Lower lobe of right lung (tissue), 2 donors: ENCODE measurements at places on chromosomes 3 and 15. TPM values are rescaled to one million over a fixed set of nuclear protein-coding genes. Genes with fewer than 3 reads are reported as not detected.
A peak's percentile ranks its signal among the peaks of the same experiment; 100 is the strongest.

DNA sequence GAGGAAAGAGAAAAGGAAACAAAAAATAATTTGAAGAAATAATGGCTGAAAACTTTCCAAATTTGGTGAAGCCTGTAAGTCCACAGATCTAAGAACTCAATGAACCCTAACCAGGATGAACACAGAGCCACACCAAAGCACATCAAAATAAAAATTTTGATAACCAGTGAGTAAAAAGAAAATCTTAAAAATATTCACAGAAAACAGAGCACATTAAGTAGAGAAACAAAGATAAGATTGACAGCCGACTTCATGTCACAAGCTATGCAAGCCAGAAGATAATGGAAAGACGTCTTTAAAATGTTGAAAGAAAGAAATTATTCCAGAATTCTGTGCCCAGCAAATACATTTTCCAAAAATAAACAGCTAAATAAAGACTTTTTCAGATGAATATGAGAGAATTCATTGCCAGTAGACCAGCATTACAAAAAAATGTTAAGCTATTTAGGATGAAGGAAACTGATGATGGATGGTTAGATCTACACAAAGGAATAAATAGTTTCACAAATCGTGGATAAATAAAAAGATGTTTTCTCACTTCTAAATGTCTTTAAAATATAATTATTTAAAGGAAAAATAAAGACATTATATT, 140.2 kb upstream of the SKOR1 start:
- no peak for DNase-seq

GRCh38 chr15:51484781-51485180, 137.8 kb downstream of the DMXL2 start:
- no peak for DNase-seq

GRCh38 chr15:75348562-75349350, 1.9 kb downstream of the NEIL1 start:
- DNase-seq = peak; percentile 50

- no peak for DNase-seq
Measured at GRCh38 chr15:87167055-87167454, 1087.4 kb downstream of the AGBL1 start.

GRCh38 chr15:76844096-76844495, 61.0 kb downstream of the SCAPER start:
- DNase-seq = no peak

DNA sequence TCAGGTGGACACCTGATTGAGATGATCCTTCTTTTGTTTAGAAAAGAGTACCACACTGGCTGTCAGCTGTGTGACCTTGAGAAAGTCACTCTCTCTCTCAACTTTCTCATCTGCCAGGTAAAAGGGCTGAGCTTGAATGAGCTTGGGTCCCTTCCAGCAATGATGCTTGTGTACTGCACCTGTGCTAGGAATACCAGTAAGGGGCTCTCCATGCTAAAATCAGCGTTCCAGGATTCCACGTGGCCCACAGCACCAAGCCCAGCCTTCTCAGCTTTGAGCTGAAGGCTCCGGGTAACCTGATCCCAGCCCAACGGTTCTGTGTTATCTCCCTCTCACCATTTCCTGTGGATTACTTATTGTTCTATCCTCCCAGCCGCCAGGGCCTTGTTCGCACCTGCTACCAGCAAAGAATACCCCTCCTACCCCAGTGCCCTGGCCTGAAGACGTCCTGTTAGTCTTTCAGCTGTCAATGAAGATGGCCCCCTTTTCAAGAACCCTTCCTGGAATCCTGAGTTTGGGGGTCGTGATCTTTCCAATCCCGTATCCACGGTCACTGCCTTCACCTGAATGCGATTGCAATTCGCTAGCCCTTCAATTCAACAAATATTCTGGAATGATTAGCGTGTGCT, 54.2 kb upstream of the CGNL1 start:
- DNase-seq = no peak

DNA sequence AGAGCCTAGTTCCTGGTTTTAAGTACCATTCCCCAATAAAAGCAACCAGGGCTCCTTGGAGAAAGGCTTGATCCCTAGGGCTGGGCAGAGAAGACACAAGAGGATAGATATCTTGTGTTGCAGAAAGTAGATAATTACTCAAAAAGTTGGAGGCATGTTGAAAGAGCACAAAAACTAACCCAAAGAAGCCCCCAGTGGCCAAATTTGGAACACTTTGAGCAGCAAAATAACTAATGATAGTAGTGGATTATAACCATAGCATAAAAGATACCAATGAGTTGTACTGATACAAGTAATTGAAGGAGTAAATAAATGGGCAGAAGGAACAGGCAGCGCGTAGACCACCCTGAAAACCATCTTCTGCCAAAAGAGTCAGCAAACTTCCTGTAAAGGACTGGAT, 12.0 kb downstream of the EXOSC7 start:
- no peak for DNase-seq

DNA sequence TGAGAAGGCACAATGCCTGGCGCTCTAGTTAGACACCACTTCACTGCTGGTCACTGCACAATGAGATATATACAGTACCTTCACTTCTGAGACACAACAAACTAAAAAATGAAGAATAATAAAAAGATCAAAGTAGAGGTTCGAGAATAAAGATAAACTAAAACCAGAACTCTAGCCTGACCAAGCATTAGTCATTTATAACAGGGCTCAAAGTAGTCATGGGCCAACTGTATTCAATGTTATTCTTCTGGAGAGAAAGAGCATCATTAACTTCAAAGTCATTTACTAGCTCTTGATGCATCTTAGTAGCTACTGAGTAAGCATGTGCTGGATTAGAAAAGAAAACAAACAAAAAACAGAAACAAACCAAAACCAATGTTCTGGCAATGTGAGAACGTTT, 145.2 kb downstream of the SSR3 start:
- no peak for DNase-seq

DNA sequence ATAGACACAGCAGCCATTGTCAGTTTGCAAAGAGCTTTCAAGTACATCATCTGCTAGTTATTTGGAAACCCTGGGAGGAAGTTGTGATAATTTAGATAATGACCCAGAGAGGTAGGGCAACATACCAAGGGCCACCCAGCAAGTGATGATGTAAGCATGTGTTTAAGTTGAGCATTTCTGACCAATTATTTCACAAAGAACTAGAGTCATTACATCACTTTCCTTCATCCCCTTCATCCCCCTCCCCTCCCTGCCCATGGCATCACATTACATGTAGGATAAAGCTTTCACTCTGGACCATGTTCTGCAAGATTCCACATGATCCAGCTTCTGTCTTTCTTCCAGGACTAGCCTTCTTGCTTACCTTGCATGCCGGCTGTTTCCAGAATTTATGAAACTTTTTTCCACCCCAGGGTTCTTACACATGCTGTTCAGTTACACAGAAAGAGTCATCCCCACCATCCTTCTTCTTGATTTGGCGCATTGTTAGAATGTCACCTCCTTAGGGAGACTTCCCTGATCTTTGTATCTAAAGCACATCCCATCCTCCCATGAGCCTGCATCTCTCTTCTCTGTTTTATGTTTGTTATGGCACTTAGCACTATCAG, 71.3 kb downstream of the PTPRG start:
- DNase-seq = no peak

DNA sequence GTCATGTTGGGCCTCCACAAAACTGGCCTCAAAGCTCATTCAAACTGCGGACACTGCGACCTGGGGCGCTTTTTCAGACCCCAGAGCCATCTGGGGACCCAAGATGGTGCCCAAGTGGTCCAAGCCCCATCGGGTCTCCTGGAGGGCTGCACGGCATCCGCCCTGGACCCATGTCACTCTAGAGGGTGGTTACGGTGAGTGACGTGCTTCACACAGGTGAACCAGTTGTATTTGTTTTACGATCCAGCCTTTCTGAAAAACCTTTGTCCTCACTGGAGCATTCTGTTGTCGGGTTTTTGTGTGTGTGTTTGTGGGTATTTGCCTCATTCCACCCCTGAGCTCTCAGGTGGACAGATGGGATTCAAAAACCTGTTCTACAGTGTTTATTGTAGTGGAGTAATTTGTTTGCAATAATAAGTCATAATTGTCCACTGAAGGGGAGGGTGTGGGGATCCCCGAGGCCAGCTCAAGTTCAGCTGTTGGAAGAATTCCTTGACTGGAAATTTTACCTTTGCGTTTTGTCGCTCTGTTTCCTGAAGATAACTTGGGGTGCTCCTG, 1.9 kb downstream of the SLC51A start:
- no peak for DNase-seq

GRCh38 chr3:149638228-149639092, 19.4 kb downstream of the WWTR1 start:
- no peak for DNase-seq

DNA sequence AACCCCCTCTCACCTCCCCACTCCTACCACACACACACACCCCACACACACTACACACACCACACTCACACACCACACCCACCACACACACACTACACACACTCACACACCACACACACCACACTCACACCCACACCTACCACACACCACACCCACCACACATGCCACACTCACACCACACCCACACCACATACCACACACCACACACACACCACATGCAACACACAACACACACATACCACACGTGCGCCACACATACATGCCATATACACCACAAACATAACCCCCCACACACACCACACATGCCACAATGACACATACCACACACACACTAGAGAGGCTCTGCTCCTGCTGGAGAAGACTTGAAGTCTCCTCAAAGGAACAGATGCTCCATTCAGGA, 5.9 kb upstream of the ITPKA start:
- DNase-seq = no peak

- no peak for DNase-seq
Measured at GRCh38 chr15:67174864-67175573, 79.4 kb downstream of the AAGAB start.

GRCh38 chr3:14329116-14329830, 73.1 kb upstream of the SLC6A6 start:
- peak; percentile 22 for DNase-seq

- DNase-seq = no peak
Measured at GRCh38 chr3:107806536-107806935, 283.8 kb downstream of the BBX start.

Gene TM4SF4
- total RNA-seq = not detected

Gene PRSS50
- total RNA-seq = 0.41 TPM

Gene MINAR1
- 0.30 TPM for total RNA-seq

Gene ARNT2
- 11.4 TPM for total RNA-seq

Gene TIPARP
- 58.0 TPM for total RNA-seq

Gene TMEM207
- total RNA-seq = not detected

Gene KLHL6
- total RNA-seq = 36.7 TPM

Gene TRIP4
- 23.2 TPM for total RNA-seq

Gene IL17RD
- 2.4 TPM for total RNA-seq

Gene ADAMTS9
- total RNA-seq = 11.7 TPM

Gene MASP1
- 4.3 TPM for total RNA-seq
